ENCODE measurements at places on chromosomes 6 and 20.

GRCh38 chr20:45905505-45906079 is 6.4 kb downstream of the PLTP start:
- DNase-seq, result no peak

GRCh38 chr6:33755070-33755869 is 8.6 kb upstream of the IP6K3 start:
- no peak for DNase-seq

DNA sequence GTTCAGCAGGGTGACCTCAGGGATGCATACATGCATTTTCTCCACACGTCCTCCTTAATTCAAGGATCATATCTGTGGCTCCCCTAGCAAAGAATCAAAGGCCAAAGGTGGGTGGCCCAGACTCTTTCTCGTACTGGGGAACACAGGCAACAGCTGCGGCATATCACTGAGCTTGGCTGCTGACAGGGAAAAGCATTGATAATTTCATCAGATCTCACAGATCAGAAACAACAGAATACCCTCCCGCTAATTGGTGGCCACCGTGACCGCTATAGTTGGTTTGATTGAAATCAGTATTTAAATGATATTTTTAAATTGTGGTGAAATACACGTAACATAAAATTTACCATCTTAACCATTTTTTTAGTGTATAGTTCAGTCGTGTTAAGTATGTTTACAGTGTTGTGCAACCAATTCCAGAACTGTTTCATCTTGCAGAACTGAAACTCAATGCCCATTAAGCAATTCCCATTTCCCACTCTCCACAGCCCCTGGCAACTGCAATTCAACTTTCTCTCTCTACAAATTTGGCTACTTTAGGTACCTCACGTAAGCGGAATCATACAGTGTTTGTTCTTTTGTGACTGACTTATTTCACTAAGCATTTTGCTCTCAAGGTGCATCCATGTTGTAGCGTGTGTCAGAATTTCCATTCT is 74.7 kb upstream of the TMEM170B start:
- no peak for DNase-seq

- DNase-seq, result no peak
Observed at GRCh38 chr6:8579372-8579771, 144.0 kb upstream of the SLC35B3 start.

DNA sequence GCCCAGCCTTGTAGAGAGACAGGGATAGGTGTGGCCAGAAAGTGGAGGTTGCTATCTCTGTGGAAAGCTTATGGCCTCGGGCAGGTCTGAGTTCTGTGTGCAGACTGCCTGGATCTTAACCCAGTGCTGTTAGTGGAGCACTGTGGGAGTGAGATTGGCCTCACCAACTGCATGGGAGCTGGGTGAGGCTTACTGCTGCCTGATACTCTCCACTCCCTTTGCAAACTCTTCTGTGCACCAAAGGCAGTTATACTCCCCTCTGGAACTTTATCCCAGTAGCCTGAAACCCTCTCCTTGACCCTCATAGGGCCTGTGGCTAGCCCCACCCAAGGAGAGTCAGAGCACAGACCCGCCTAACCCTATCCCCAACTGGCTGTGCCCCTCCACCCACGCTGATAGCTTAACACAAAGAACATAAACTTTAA is 41.4 kb upstream of the PKIB start:
- DNase-seq, result no peak

- no peak for DNase-seq
Observed at GRCh38 chr6:161091972-161092701, 100.6 kb downstream of the MAP3K4 start.

- DNase-seq, result no peak
Observed at GRCh38 chr6:37261198-37261597, 3.3 kb upstream of the TMEM217 start.

- DNase-seq, result no peak
Observed at GRCh38 chr6:108916026-108916686, 67.9 kb downstream of the ARMC2 start.

DNA sequence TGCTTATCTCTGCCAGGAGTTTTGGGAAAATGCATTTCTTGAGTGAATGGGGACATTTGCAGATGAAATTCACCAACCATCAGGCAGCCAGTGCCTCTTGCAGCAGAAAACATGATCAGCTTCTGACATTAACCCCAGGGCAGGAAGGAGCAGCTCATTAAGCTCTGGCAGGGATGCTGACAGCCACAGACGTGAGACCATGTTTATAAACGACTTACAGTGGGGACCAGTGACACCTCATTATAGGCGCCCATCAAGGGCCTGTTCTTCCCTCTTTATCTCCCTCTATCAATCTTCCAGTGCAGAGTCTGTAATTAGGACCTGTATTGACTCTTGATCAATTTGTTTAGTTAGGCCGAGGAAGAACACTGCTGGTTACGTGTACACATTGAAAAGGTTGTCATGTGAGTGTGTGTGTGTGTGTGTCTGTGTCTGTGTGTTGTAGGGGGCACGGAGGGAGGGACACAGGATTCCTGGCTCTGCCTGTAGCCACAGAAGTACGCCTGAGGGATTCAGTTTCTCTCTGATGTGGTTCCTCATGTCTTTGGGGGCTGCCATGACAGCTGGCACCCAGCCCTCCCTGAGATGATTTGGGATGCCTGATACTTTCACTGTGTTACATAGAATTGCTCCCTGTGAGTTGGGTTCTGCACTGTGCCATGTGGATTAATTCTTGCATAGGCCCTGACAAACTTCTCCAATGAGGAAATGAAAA is 428.4 kb upstream of the CHD6 start:
- DNase-seq, result no peak

DNA sequence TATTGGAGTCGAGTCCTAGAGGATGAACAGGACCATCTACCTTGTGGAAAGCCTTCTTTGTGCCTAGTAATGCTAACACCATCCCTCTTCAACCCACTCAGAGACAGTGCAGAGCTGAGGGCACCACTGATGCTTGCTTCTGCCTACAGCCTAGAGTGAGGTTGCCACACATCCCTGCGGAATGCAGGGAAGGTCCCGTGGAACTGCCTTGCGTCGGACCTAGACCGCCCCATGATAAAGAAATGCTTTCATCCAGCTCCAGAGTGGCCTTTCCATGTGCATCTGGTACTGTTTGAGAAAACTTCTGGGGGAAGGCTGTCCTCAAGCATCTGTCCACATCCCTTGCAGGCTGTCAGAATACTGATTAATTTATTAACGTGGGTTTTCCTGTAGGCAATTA is 168.4 kb downstream of the PHACTR1 start:
- no peak for DNase-seq

- DNase-seq, result no peak
Observed at GRCh38 chr6:52303178-52303577, 18.6 kb upstream of the MCM3 start.

GRCh38 chr6:28125401-28125800 is 992 bp downstream of the ZSCAN16 start:
- DNase-seq, result peak; percentile 25

GRCh38 chr6:71994705-71995271 is 108.4 kb downstream of the RIMS1 start:
- no peak for DNase-seq

DNA sequence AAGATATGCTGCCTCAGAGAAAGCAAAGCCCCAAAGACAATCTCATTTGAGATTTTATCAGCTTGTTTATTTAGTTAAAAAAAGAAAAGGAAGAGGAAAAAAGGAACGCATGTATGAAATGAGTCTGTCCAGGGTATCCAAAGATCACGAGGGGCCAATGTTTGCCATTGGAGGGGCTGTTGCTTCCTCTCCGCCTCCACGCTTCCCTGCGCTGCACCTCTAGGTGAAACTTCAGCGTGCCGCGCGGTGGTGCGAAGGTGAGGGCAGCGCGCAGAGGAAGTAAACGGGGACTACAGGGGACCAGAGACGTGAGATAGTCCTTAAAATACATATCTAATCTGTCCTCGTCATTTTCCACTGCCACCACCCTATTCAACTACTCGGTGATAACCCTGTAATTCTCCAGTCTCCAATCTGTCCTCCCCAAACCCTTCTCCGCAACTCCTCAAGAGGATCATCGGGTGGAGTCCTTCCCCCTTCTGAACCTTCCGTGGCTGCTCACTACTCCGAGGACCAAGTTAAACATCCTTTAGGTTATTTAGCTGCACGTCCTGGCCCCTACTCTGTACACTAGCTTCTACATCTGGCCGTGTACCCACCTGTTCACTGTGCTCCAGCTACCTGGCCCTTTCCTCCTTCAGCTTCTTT is 1.1 kb upstream of the DCBLD1 start:
- no peak for DNase-seq
